Activated CD4-positive, alpha-beta T cell treated with anti-CD3 and anti-CD28 coated beads for 4 hours (primary cell): ENCODE measurements at places on chromosomes 13 and 19.

GRCh38 chr13:101941095-101941783 is 460.6 kb downstream of the FGF14 start:
- no peak for DNase-seq

DNA sequence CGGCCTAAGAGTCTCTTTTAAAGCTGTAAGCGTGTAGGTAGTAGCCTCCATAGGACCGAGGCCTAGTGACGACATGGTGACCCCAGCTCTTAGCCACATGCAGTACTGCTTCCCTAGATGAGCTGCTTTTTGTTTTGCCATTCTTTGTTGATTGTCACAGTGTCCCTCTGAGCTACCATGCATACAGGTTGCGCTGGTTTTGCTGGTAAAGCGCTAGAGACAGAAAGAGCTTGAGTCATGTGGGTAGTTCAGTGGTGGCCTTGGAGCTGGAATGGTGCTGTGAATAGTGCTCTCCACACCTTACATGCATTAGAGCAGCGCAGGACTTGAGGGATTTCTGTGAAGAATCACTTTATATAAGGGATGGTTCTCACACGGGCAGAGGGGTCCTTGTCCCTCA is 5.1 kb downstream of the HNRNPM start:
- no peak for DNase-seq

DNA sequence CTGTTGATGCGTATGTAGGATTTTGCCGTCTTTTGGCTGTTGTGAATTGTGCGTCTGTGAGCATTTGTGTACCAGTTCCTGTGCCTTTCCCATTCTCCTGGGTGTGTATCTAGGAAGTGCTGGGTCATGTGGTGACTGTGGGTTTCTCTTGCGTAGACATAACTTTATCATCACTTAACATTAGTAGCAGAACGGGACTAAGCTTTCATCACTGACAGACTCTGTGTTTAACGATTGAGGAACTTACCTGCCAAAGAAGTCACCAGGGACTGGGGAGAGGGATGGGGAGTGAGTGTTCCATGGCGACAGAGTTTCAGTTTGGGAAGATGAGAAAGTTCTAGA is 15.0 kb downstream of the FZR1 start:
- no peak for DNase-seq

DNA sequence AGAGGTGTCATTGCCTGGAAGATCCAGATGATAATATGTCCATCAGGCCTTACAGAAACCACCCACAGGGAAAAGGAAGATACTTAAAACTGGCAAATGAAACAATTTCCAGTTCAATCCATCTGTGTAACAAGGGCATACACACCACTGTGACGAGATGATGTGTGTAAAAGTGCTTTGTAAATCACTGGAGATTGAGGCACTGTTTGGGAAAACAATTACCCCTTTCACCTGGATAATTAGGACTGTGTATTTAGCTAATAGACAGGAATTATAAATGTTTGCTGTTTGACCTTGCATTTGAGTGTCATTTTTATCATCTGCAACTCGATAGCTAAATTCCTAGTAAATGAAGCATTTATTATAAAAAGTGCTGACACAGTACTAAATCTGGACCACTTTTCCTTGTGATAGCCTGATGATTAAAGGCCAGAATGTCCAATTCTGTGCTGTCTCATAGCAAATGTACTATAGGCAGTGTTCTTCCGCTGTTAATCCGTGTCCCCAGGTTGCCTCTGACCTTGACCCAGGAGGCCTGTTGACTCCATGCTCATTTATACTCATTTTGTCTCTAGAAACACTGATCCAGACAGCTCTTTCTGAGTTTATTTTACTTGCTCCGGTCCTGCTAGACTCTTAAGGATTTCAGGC is 105.8 kb downstream of the LACC1 start:
- no peak for DNase-seq

- DNase-seq = no peak
Measured at GRCh38 chr19:32324631-32325285, 20.7 kb upstream of the ZNF507 start.

- DNase-seq = no peak
Measured at GRCh38 chr13:106145997-106146864, 389.2 kb downstream of the EFNB2 start.

DNA sequence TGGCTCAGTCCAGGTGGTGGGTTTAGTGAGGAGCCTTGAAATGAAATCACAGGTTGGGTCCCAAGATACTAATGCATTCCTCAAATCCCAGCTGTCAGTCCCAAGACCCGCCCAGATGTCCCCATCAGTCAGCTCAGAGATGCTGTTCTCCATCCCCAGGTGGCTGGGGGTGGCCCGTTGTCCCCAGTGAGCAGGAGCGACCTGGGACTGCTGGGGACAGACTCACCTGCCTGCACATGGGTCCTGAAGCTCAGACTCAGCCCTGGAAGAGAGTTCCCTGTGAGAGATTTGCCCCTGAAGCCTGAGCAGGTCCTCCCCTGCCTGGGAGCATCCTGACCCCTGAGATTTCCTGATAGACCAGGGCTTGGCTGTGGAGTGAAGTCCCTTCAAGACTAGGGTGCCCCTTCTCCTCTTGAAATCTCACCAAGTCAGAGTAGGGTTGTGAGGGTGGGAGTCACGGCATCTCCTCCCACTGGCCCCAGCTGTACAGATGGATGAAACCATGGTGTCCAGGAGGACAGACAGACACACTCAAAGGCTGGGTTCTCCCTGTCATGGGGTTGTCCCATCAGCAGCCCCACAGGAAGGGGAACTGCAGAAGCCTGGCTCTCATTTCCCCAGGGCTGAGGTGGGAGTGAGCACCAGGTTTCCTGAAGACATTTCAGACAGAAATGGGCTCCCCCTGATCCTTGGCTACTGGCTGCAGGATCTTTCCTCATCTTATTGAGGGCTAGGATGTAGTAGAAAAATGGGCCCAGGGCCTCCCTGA is 14.4 kb downstream of the LILRA5 start:
- DNase-seq = no peak

- no peak for DNase-seq
Measured at GRCh38 chr19:40954573-40954972, 36.5 kb upstream of the CYP2B6 start.

DNA sequence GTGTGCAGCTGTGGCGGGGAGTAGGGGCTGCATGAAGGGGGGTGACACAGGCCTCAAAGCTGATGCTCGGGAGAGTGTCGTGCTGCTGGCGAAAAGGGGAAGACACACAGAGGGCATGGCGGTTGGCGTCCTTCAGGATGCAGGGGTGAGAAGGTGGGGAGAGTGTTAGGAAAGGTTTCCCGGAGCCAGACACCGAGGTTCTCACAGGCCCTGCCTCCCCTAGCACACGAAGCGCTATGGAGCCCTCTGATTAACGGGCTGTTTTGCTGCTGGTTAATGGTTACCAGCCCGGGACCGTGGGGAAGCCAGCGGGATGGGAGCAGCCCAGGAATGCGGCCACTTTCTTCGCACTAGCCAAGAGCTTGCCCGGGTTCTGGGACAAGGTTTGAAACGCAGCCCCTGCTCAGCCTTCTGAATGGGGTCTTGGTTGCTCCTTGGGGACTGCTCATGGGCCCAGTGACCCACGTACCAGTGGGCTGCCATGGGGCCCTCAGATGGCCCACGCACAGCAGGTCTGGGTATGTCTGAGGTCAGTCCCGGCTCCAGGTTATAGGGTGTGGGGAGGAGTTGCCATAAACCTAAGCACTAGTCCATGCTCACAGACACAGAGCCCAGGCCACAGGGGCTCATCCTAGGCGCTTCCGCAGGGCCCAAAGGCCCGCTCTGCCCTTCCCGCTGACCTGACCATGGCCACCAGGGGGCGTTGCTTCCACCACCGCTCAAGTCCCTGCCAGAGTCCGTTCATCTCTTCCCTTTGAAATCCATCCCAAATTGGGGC is 31.3 kb upstream of the ISYNA1 start:
- DNase-seq = peak; percentile 59

- no peak for DNase-seq
Measured at GRCh38 chr13:35992964-35993363, 138.2 kb downstream of the DCLK1 start.

- no peak for DNase-seq
Measured at GRCh38 chr13:36986462-36987240, 12.5 kb downstream of the ALG5 start.

GRCh38 chr19:5489551-5489950 is 34.3 kb downstream of the ZNRF4 start:
- no peak for DNase-seq

DNA sequence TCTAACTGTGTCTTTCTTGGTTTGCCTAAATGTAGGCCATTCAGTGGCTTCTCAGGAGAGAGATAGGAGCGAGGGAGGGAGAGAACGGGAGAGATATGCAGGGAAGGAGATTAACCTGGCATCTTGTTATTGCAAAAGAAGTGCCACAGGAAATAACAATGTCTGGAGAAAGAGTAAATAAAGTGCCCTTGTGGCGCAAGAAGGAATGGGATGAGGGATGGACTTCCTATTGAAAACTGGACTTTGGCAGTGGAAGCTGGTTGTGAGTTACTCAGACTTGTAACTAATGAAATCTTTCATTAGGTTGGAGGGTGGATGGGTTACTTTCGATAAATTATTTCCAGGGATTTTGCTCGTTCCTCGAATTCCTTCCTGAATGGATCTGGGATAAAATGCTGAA is 136.1 kb downstream of the LACC1 start:
- no peak for DNase-seq

- DNase-seq = no peak
Measured at GRCh38 chr13:111399776-111400538, 79.5 kb downstream of the TEX29 start.

GRCh38 chr19:29326849-29327840 is 114.2 kb upstream of the UQCRFS1 start:
- DNase-seq = no peak

DNA sequence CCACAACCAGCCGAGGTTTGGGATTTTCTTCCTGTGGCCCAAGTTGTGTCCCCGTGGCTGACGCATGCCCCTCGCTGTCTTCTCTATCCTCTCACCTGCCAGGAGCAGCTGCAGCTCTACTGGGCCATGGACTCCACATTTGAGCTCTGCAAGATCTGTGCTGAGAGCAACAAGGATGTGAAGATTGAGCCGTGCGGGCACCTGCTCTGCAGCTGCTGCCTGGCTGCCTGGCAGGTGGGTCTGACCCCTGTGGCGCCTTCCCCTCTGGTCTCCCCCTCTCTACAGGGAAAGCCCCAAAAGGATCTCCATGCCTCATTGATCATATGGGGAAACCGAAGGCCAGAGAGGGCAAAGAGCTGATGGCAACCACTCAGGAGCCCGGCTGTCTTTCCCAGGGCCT is 14.6 kb downstream of the CBLC start:
- no peak for DNase-seq

GRCh38 chr13:77554069-77554468 is 18.6 kb downstream of the SCEL start:
- no peak for DNase-seq

DNA sequence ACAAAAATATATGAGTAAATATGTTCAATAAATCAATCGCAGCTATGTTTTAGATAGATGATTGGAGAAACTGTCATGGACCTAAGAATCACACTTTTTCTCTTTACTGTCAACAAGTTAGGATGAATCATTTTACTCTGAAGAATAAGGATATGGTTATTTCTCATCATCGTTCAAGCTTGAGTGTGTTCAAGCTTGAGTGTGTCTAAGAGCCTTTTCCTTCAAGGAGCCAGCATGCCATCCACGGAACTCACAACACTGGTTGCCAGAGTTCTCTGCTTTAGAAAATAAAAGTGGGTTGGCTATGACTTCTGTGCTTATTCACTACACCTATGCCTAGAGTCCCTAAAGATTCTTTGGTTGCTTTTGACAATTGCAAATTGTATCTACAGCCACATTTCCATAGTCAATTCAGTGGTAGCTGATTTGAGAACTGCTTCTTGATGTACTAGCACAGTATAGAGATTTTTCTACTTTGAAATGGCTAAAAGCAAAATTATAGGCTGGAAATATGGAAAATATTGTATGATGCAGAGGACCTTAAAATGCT is 58.1 kb upstream of the SCEL start:
- no peak for DNase-seq

- DNase-seq = no peak
Measured at GRCh38 chr13:41150058-41150457, 17.5 kb upstream of the KBTBD6 start.

DNA sequence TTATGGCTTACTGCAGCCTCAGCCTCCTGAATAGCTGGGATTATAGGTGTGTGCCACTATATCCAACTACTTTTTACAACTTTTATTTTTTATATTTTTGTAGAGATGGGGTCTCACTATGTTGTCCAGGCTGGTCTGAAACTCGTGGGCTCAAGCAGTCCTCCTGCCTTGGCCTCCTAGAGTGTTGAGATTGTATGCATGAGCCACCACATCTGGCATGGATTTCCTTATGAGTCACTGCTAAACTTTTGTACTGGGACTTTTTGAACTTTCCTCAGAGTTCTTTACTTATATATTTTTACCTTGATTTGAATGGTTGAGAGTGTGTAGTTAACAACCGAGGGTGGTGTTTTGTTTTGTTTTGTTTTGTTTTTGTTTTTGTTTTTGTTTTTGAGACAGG is 33.4 kb downstream of the DNAJC3 start:
- DNase-seq = no peak

DNA sequence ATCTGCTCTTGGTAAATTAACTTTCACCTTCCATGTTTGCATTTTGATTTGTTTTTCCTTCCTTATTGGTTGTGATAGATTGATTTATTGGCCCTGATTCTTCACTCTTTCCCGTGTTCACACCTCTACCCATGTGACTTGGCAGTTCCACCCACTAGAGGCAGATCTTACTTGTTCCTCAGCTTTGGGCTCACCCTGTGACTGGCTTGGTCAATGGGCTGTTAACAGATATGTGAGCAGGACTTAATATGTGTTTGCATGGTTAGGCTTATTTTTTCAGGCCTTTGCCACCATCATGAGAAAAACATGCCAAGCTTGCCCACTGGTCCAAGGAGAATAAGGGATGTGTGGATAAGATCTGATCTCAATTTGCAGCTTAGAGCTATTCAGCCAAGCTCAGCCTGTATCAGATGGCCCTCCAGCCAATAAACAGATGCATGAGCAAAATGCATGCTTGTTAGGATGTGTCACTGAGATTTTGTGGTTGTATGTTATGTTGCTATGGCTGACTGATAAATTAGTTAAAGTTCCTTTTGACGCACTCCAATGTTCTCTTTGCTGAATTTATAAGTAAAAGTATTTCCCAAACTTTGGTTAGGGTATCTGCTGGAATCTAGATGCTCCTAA is 48.0 kb downstream of the RGCC start:
- DNase-seq = no peak

GRCh38 chr13:96793404-96793755 is 200.9 kb downstream of the OXGR1 start:
- DNase-seq = no peak

DNA sequence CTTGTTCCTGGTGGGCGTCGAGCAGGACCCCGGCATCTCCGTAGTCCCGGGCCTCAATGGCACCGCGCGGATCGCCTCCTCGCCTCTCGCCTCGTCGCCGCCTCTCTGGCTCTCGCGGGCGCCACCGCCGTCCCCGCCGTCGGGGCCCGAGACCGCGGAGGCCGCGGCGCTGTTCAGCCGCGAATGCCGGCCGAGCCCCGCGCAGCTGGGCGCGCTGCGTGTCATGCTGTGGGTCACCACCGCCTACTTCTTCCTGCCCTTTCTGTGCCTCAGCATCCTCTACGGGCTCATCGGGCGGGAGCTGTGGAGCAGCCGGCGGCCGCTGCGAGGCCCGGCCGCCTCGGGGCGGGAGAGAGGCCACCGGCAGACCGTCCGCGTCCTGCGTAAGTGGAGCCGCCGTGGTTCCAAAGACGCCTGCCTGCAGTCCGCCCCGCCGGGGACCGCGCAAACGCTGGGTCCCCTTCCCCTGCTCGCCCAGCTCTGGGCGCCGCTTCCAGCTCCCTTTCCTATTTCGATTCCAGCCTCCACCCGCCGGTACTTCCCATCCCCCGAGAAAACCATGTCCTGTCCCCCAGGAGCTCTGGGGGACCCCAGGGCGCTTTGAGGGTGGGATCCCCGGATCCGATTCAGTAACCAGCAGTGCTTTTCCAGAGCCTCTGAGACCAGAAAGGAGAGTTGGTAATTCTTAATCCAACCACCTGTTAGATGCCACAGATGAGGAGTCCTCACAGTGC is 885 bp downstream of the MLNR start:
- no peak for DNase-seq
